Progenitor cell of endocrine pancreas (in vitro differentiated cells): ENCODE measurements at places on chromosomes 16 and 17.

GRCh38 chr17:44362949-44363612, 572 bp downstream of the FAM171A2 start:
- H3K36me3 ChIP-seq = no peaks in the 10 kb centered on the region
- peak overlapping the region; percentile 74 for H3K27ac ChIP-seq
- no peak for DNase-seq
- peaks cover 29% of the 10 kb centered on the region for H3K27me3 ChIP-seq

DNA sequence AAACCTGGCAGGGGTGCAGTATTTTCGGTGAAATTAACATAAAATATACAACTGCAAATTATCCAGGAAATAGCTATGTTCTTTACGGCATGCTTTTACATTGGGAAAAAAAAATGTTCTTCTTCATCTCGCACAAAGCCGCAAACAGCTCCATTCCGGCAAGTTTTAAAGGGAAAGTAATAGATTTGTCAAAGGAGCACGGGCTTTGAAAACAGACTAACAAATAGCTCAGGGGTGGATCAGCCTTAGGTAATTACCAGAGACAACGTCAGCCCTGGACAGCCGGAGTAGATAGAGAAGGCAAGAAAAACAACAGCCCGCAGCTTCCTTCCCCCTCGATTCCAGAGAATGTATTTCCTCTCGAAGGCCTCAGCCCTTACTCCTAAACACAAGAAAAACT, 222.5 kb downstream of the C16orf78 start:
- peaks cover 9% of the 10 kb centered on the region for H3K4me1 ChIP-seq
- H3K4me3 ChIP-seq = no peak overlapping the region
- H3K27ac ChIP-seq = no peak overlapping the region
- H3K36me3 ChIP-seq = no peaks in the 10 kb centered on the region
- no peaks in the 10 kb centered on the region for H3K27me3 ChIP-seq

- H3K27me3 ChIP-seq = no peaks in the 10 kb centered on the region
- H3K4me3 ChIP-seq = no peak overlapping the region
- H3K27ac ChIP-seq = no peak overlapping the region
- no peaks in the 10 kb centered on the region for H3K36me3 ChIP-seq
- DNase-seq = no peak
- H3K4me1 ChIP-seq = peaks cover 15% of the 10 kb centered on the region
Observed at GRCh38 chr16:78179666-78180065, 80.2 kb downstream of the WWOX start.

GRCh38 chr16:85279825-85280545, 167.7 kb upstream of the CIBAR2 start:
- DNase-seq = no peak
- no peak overlapping the region for H3K27ac ChIP-seq
- H3K36me3 ChIP-seq = no peaks in the 10 kb centered on the region
- peaks cover 10% of the 10 kb centered on the region for H3K4me1 ChIP-seq
- peaks cover 4% of the 10 kb centered on the region for H3K27me3 ChIP-seq
- no peak overlapping the region for H3K4me3 ChIP-seq

DNA sequence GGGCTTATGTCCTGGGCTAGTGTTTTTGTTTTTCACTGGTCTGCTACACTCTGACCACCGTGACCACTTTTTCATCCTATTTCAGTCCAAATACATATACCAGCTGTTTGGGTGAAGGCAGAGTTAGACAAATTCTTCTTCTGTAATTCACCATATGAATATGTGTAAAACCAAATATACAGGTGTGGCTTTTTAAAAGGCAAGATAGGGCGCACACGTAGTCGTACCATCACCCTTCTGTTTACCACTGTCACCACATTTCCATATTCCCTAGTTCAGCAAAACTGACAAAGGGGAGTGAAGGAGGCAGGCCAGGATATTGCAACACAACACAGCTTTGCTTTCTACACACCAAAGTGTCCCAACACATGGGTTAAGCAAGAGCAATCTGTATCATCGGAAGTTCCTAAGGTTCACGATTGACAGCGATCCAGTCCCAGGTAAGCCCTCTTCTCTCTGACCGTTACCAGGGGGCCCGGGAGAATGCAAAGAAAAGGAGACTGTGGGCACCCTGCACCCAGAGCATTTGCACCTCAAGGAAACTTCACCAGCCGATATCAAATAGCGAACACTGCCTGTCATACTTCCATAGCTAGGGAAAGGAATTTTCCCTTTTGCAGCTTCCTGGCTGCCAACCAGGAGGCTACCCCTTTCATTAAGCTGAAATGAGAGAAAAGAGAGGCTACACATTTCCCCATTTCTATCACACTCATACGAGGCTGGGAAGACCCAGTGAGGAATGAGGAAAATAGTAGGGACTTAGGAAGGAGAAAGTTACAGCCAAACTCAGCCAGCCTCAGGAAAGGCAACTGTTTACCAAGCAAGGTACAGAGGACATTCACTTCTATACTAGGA, 23.1 kb downstream of the CREBBP start:
- H3K27me3 ChIP-seq = no peaks in the 10 kb centered on the region
- no peak for DNase-seq
- H3K36me3 ChIP-seq = no peaks in the 10 kb centered on the region
- H3K27ac ChIP-seq = peak overlapping the region; percentile 45
- H3K4me3 ChIP-seq = no peak overlapping the region

- H3K36me3 ChIP-seq = no peaks in the 10 kb centered on the region
- peaks cover 53% of the 10 kb centered on the region for H3K27me3 ChIP-seq
- no peak overlapping the region for H3K4me3 ChIP-seq
- no peak overlapping the region for H3K27ac ChIP-seq
Observed at GRCh38 chr16:86965331-86965730, 351.9 kb downstream of the C16orf95 start.

GRCh38 chr16:28090646-28091377, 27.3 kb upstream of the GSG1L start:
- no peaks in the 10 kb centered on the region for H3K27me3 ChIP-seq
- no peaks in the 10 kb centered on the region for H3K36me3 ChIP-seq
- no peaks in the 10 kb centered on the region for H3K4me1 ChIP-seq
- H3K4me3 ChIP-seq = no peak overlapping the region
- H3K27ac ChIP-seq = no peak overlapping the region

GRCh38 chr16:10517868-10518267, 62.5 kb downstream of the EMP2 start:
- no peak overlapping the region for H3K27ac ChIP-seq
- H3K4me3 ChIP-seq = no peak overlapping the region
- H3K4me1 ChIP-seq = peaks cover 9% of the 10 kb centered on the region
- DNase-seq = no peak

GRCh38 chr17:42097691-42098631, at the start of gene ZNF385C:
ZNF385C (minus strand) TSS chr17:42098473; CDS start chr17:42063056, 35,417 bp downstream.
- DNase-seq = no peak
- H3K4me3 ChIP-seq = no peak within 1 kb of the TSS
- no peaks in the 10 kb centered on the region for H3K4me1 ChIP-seq

- H3K4me1 ChIP-seq = no peaks in the 10 kb centered on the region
- H3K27ac ChIP-seq = no peak overlapping the region
- peaks cover 40% of the 10 kb centered on the region for H3K27me3 ChIP-seq
Observed at GRCh38 chr16:17780181-17780580, 309.4 kb upstream of the XYLT1 start.

- H3K4me3 ChIP-seq = no peak overlapping the region
- peaks cover 3% of the 10 kb centered on the region for H3K4me1 ChIP-seq
- no peak for DNase-seq
- no peaks in the 10 kb centered on the region for H3K27me3 ChIP-seq
Observed at GRCh38 chr16:20401066-20401465, 3.5 kb downstream of the PDILT start.

GRCh38 chr17:82402865-82403264, 15.3 kb upstream of the HEXD start:
- no peak overlapping the region for H3K4me3 ChIP-seq
- DNase-seq = no peak
- H3K36me3 ChIP-seq = peaks cover 17% of the 10 kb centered on the region
- no peaks in the 10 kb centered on the region for H3K4me1 ChIP-seq
- no peaks in the 10 kb centered on the region for H3K27me3 ChIP-seq

GRCh38 chr17:2610195-2611175, 17.0 kb downstream of the PAFAH1B1 start:
- no peaks in the 10 kb centered on the region for H3K36me3 ChIP-seq
- DNase-seq = no peak
- no peaks in the 10 kb centered on the region for H3K27me3 ChIP-seq
- peaks cover 16% of the 10 kb centered on the region for H3K4me1 ChIP-seq

GRCh38 chr16:30802936-30803335, 15.9 kb upstream of the ZNF629 start:
- H3K4me3 ChIP-seq = no peak overlapping the region
- no peaks in the 10 kb centered on the region for H3K36me3 ChIP-seq
- H3K27me3 ChIP-seq = peaks cover 21% of the 10 kb centered on the region
- peaks cover 13% of the 10 kb centered on the region for H3K4me1 ChIP-seq
- H3K27ac ChIP-seq = no peak overlapping the region

- H3K4me3 ChIP-seq = no peak overlapping the region
- DNase-seq = no peak
- H3K36me3 ChIP-seq = no peaks in the 10 kb centered on the region
- H3K27ac ChIP-seq = no peak overlapping the region
Observed at GRCh38 chr17:32801641-32802040, 75.3 kb downstream of the MYO1D start.

DNA sequence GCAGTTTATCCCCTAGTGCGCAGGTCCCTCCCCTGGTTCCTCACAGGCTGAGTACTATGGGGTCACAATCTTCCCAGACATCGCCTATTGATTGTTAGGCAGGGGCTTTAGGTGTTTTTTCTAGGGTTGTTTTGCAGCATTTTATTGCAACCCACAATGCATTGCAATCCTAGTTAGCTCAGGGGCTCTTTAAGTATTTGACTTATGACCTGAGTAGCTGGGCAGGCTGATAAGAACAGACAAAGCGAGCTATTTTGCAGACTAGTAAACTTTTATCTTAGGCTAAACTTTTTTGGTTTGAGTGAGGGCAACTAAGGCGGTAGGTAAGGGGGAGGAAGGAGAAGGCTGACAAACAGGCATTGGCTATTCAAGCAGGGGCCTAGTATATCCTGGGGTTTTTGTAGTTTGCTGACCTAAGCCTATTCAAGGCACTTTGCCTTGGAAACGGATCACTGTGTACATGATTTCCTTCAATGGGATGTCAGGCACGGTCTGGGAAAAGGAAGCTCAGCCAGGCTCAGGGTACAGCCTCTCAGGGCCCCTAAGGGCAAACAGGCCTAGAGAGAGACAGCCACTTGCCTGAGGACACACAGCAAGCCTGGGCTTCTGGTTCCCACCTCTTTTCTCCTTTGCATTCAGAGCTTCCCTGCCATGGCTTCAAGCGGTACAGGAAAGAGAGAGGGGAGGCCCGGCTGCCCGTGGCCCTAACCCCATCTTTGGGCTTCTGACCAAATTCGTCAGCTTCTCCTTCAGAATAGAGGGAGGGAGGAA, 6.4 kb downstream of the DRC7 start:
- peaks cover 34% of the 10 kb centered on the region for H3K4me1 ChIP-seq
- peak overlapping the region; percentile 98 for H3K27ac ChIP-seq
- H3K27me3 ChIP-seq = no peaks in the 10 kb centered on the region
- DNase-seq = no peak

DNA sequence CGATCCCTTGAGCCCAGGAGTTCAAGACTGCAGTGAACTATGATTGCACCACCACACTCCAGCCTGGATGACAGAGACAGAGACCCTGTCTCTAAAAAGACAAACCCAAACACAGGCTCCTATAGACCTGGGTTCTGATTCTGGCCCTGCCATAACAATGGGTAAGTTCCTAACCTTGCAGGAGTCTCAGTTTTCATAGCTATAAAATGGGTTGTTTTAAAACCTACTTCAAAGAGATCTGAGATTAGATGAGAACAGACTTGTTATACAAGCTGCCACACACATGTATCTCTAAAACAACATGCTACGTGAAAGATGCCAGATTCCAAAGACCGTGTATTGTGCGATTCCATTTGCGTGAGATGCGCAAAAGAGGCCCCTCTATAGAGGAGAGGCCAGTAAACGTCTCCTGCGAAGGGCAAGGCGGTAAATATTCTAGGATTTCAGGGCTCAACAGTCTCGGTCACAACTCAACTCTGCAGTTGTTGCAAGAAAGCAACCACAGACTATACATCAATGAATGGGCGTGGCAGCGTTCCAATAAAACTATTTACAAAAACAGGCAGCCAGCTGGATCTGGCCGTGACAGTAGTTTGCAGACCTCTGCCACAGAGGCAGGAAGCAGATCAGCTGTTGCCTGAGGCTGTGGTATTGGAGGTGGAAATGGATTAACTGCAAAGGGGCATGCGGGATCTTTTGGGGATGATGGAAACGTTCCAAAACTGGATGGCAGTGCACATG, 5.9 kb downstream of the CORO7 start:
- peaks cover 7% of the 10 kb centered on the region for H3K4me1 ChIP-seq
- H3K27me3 ChIP-seq = peaks cover 4% of the 10 kb centered on the region
- H3K36me3 ChIP-seq = no peaks in the 10 kb centered on the region
- no peak overlapping the region for H3K4me3 ChIP-seq
- no peak overlapping the region for H3K27ac ChIP-seq

- peaks cover 2% of the 10 kb centered on the region for H3K4me1 ChIP-seq
- H3K27me3 ChIP-seq = peaks cover 22% of the 10 kb centered on the region
- H3K36me3 ChIP-seq = no peaks in the 10 kb centered on the region
Observed at GRCh38 chr17:34755371-34755770, 176.0 kb downstream of the TMEM132E start.

DNA sequence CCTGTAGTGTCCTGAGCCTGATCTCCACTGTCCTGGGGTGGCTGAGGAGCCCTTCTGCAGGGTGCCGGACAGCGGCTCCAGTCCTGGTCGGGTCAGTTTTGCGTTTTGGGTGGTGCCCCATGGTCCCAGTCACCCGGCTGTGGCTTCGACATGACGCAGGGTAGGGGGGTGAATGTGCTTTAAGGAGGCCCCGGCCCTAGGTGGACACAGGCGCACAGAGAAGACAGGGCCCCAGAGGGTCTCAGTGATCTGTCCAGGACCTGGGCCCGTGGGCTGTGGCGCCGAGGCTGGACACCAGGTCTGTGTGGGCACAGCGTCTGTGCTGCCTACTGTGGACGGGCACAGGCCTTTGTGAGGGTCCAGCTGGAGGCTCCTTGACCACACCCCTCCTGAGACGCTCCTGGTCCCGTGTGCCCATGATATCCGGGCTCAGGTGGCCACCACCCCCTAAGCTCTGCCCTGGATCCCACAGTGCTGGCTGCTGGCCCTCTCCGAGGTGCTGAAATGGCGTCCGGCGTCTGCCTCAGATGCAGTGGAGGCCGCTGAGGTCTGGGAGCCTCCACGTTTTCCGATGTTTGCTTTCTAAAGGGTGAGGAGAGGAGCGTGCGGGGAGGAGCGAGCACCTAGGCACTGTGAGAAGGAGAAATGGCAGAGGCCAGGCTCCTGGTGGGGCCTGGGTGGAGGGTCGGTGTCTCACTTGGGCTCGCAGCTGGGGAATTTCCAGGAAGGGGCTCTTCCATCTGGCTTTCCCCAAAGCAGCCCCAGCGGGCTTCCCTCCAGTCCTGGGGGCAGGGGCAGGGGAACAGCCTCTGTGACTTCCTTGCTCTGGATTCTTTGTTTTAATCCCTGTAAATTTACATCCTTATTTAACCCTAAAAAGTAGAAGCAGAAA, 56.1 kb upstream of the ACSF3 start:
- H3K36me3 ChIP-seq = no peaks in the 10 kb centered on the region
- no peak overlapping the region for H3K27ac ChIP-seq
- H3K4me1 ChIP-seq = no peaks in the 10 kb centered on the region
